Suprapubic skin (tissue), 4 donors: ENCODE measurements at places on chromosomes 2 and 18. TPM values are rescaled to one million over a fixed set of nuclear protein-coding genes. Genes with fewer than 3 reads are reported as not detected.

DNA sequence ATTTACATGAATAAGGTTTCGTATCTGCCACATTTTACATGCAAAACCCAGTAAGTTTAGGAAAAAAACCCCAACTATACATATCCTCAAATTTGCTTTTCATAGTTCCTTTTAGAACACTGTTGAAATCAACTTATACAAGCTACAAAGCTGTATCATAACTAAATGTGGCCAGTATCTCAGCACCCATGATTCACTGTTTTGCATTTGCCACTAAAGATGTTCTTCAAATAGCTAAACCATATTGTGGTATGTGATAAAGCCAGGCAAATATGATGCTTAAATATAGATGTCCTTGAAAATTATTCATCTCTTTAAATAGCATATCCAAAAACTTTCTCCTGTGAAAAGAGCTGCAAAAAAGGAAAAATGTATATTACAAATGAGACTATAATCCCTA, 29.9 kb downstream of the ROCK2 start:
- DNase-seq: no peak

DNA sequence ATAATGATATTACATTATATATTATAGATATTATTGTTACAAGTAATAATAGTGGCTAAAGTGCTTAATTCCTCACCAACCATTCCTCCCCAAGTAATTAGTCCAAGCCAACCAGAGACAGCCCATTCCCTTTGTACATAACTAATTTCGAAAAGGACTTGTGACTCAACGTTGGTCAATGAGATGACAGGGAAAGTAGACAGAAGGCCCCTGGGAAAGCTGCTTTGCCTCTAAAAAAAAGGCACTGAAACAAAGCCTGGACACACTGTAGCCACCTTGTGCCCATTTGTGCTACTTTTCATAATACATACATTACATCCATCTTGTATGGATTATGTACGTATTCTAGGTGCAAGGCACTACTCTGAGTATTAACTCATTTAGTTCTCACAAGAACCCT, 28.8 kb downstream of the COLEC12 start:
- no peak for DNase-seq

DNA sequence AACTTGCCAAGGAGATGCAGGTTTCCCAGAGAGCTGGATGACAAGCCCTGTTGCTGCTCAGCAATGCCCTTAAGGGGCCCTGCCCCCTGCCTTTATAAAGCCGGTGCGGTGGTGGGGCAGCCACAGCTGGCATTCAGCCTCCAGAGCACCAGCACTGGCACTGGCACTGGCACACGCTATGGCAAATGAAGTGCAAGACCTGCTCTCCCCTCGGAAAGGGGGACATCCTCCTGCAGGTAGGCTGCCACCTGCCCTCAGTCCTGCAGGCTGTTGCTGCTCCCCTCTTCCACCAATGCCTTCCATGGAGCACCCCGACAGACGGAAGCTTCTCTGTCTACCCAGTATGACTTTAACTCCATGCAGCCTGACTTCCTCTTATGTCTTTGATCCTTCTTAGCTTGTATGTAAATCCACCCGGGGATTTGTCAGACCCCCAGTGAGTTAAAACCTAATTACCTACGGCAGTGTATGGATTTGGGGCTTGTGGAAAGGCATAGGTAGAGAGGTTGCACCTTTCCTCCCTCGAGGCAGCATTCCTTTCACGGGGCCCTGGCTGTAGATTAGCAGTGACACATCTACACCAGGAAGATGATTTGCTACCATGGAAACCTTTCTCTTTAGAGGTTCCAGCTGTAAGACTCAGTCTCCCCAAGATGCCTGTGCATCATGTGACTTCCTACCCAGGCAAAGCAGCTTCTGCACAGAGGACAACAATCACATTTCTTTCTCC, at the start of gene DAPL1:
Gene DAPL1 (plus strand): TSS at position 123 of the 730 bp plus-strand sequence. CDS start 56 bp downstream, at position 179.
- no peak for DNase-seq

- DNase-seq: no peak
Measured at GRCh38 chr2:221468317-221468716, 103.8 kb downstream of the EPHA4 start.

GRCh38 chr2:205948883-205949282, 137.1 kb downstream of the INO80D start:
- no peak for DNase-seq

GRCh38 chr2:239394978-239395377, 5.8 kb downstream of the HDAC4 start:
- no peak for DNase-seq

GRCh38 chr2:206799083-206799482, 33.7 kb downstream of the FASTKD2 start:
- no peak for DNase-seq

- DNase-seq: no peak
Measured at GRCh38 chr2:120628248-120628647, 107.4 kb upstream of the GLI2 start.

- DNase-seq: no peak
Measured at GRCh38 chr2:39739386-39739785, 39.7 kb downstream of the THUMPD2 start.

GRCh38 chr2:232333361-232334135, 45.0 kb upstream of the ALPP start:
- DNase-seq: peak; percentile 55

- DNase-seq: no peak
Measured at GRCh38 chr2:114642988-114643553, 200.6 kb downstream of the DPP10 start.

GRCh38 chr2:74002505-74003421, 18.1 kb downstream of the TET3 start:
- DNase-seq: no peak

DNA sequence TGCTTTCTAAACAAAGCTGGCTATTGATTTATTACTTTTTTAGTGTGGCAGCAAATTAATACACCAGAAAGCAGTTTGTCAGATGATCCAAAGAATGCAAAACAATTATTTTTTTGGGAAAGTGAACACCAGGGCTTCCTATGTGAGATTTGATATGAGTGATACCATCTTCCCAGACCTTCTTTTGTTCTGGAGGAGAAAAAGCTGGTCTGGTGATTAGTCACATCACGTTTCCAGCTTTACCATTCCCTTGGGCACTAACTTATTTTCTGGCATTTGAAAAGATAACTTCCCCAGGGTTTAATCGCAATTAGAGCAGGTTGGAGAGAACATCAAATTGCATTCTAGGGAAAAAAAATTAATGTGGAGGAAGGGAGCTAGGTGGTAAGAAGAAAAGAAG, 182.9 kb upstream of the TANK start:
- no peak for DNase-seq

DNA sequence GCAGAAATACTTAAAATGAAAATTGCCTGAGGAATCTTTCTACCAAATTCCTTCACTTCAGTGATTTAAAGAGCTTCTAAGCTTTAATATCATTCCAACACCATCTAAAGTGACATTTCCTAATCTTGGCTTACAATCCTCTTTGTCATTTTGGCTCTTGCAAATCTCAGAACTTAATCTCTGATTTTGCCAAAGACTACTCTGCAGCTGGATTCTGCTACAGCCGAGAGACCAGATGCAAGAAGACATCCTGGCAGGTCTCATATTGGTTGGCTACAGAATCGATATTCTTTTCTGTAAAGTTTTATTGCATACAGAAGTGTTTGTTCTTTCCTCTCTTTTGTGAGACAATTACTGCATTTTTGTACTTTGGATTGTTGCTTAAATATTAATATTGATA, 716.5 kb upstream of the LRATD1 start:
- no peak for DNase-seq

- DNase-seq: no peak
Measured at GRCh38 chr18:46632401-46633071, 24.5 kb downstream of the LOXHD1 start.

- no peak for DNase-seq
Measured at GRCh38 chr18:23859466-23860336, 154.9 kb upstream of the TTC39C start.

GRCh38 chr2:79275863-79276262, 116.3 kb upstream of the REG3A start:
- DNase-seq: no peak

GRCh38 chr2:98601532-98602132, 6.7 kb downstream of the COA5 start:
- no peak for DNase-seq

DNA sequence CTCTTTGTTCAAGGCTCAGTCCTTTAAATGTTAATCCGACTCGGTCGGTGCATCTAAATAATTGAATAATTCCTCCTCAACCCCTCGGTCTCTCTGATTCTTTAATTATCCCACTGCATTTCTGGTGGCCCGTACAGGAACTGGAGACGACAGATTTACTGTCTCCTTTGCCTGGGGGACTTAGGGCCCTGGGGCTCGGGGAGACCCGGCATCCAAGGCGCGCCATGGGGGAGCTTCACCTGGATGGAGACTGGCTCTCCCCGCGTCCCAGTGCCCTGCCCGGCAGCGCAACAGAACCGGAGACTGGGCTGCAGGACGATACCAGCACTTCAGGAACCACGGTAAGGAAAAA, 47.7 kb upstream of the SELENOI start:
- DNase-seq: no peak

DNA sequence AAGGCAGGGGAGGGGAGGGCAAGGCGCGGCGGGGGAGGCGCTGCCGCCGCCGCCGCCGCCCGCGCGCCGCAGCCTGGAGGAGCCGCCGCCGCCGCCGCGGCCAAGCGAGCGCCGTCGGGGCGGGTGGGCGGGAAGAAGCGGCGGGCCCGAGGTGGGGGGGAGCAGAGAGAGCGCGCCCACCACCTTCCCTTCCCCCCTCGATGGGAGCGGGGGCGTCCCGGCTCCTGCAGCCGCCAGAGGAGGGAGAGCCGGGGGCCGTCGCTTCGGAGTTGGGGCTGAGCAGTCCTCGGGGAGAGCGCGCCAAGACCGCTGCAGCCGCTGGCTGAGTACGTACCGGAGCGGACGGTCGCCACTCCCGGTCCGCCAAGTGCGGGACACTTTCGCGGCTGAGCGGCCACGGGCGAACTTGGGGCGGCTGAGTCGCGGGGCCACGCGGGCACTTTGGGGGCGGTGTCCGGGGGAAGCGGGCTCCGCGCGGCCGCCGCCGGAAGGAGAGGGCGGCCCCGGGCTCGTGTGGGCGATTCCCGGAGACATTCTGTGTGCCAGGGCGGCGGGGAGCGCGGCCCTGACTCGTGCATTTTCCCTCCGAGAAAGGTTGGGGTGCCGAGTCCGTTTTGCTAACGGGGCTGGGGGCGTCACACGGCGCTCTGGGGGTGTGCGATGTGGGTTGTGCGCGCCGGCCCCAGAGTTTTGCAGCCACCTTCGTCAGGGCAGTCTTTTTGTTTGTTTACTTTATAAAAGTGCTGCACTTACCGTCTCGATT, at the start of gene NAB1:
Gene NAB1 (plus strand): TSS at position 49 of the 763 bp plus-strand sequence. CDS start 10,094 bp downstream, outside the sequence.
- peak; percentile 79 for DNase-seq

DNA sequence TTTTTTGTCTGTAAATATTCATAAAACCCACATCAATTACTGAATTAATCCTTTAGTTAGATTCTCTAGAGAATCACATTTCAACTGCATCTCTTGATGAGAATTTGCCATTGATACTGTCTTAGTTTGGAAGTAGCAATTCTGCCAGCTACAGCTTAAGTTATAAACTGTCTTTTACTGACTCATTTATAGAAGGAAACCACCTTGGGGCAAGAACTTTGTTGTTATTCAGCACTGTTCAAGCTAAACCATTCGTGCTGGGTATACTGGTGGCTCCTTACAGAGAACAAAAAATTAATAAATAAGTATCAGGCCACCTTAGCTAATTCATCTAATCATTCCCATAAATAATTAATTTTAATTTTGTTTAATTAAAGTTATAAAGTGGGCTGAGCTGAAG, 1082.6 kb upstream of the CELF4 start:
- no peak for DNase-seq

DNA sequence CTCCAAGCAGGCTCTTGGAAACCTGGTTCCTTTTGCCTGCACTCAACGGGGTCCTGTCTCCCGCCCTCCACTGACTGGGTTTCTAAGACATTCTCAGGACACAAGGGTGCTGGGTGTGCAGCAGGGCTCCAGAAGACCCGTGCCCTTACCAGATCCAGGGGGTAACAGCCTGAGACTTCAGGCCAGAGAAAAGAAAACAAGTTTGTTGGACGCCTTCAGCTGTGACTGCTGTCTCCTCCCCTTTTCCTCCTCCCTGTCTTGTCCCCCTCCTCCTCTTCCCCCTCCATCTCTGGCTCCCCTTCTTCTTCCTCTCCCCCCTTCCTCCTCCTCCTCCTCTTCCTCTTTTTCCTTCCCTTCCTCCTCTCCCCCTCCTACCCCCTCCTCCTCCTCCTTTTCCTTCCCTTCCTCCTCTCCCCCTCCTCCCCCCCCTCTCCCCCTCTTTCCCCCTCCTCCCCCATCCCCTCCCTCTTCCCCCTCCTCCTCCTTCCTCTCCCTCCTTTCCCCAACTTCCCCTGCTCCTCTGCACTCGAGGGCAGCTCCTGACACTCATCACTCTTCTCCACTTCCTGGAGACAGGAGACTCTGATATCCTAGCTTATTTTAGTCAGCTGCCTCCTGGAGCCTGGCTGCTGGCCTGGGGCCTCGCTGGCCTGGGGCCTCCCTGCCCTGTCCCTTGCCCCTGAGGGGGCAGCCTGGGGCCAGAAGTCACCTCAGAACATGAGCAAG, 12.4 kb downstream of the ADRA2B start:
- DNase-seq: peak; percentile 14

GRCh38 chr2:101340141-101340551, 31.6 kb upstream of the RNF149 start:
- DNase-seq: no peak

- no peak for DNase-seq
Measured at GRCh38 chr2:192007581-192008228, 160.8 kb upstream of the CAVIN2 start.

GRCh38 chr18:11672846-11673454, 16.1 kb upstream of the GNAL start:
- no peak for DNase-seq

DNA sequence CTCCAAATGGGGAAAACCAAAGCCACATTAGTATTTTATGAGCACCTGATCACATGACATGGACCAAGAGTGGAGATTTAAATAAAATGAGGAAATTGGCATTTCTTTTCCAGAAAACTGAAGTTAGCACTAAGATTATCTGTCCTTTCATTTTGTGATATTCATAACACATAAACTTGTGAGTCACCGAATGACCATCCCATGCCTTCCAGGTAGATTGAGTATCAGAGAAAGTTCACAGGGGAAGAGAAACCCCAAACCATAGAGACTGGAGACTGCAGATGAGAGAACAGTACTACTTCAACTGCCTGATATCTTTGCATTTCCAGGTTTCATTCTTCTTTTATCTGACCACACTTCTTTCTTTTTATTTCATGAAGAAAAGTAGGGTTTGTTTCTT, 176.3 kb upstream of the LRP1B start:
- no peak for DNase-seq

TPO gene
- total RNA-seq: 4.6 TPM

HTR2B gene
- not detected for total RNA-seq

ZFP36L2 gene
- total RNA-seq: 238 TPM

LINC00305 gene
- total RNA-seq: not detected

SLC39A10 gene
- total RNA-seq: 17.6 TPM

PUM2 gene
- 108 TPM for total RNA-seq

LAPTM4A gene
- 126 TPM for total RNA-seq

IL36A gene
- total RNA-seq: not detected

FOXD4L1 gene
- total RNA-seq: 0.18 TPM

MROH2A gene
- not detected for total RNA-seq

MBP gene
- 37.0 TPM for total RNA-seq

COL4A4 gene
- 0.23 TPM for total RNA-seq
